ENCODE measurements at places on chromosomes 2 and 18.

DNA sequence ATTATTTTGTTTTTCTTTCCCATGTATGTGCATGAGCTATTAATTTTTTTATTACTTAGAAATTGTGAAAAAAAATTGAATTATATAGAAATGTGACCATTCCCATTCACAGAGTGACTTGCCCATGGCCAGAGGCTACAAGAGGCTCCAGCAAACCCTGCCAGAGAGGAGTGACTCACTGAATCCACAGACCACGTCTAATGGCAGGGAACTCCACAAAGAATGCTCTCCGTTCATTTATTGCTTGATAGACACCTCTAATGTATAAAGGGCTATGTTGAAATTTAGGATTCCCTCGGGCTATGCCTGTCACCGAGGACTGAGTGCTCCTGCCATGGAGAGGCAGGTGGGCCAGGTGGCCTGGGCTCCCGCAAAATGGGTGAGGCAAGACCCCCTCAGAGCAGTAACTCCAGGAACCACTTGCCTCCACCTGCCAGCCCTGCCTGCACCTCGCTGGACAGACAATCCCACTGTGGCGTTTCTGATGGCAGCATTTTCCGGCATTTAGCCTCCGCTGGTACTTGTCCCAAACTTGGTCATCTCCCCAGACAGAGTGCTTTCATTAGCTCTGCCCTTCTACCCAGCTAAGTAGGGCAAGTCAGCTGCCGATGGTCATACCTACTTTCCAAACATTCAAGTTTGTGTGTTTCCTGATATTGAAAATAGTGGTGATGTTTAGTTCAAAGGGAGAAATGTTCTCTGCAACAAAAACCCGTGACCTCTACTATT lies 200.3 kb downstream of the PRKCE start:
- peak; percentile 92 for DNase-seq

GRCh38 chr2:240435948-240436682 lies 652 bp downstream of the GPC1 start:
- no peak for DNase-seq

- no peak for DNase-seq
These were observed 598 bp upstream of the CEP68 start for GRCh38 chr2:65055422-65056214.

GRCh38 chr2:169093535-169093934 lies 24.2 kb downstream of the DHRS9 start:
- DNase-seq: no peak

DNA sequence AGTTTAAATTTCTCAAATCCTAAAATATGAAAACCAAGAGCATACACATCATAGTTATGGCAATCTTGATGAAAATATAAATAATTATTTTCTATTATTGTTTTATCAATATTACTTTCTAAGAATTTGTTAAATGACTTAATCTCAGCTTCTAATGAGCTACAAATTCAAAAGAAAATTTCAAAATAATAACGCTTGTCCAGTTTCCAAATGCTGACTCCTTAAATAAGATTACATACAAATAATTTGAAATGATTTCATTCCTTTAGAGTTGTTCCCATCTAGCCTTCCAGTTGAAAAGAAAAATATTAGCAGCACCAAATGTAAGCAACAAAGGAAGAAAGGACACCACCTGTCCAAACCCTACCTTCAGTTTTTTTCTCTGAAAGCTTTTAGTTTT lies 82.4 kb upstream of the COL5A2 start:
- DNase-seq: no peak

- DNase-seq: no peak
These were observed 11.4 kb upstream of the EPB41L5 start for GRCh38 chr2:120001471-120001870.

DNA sequence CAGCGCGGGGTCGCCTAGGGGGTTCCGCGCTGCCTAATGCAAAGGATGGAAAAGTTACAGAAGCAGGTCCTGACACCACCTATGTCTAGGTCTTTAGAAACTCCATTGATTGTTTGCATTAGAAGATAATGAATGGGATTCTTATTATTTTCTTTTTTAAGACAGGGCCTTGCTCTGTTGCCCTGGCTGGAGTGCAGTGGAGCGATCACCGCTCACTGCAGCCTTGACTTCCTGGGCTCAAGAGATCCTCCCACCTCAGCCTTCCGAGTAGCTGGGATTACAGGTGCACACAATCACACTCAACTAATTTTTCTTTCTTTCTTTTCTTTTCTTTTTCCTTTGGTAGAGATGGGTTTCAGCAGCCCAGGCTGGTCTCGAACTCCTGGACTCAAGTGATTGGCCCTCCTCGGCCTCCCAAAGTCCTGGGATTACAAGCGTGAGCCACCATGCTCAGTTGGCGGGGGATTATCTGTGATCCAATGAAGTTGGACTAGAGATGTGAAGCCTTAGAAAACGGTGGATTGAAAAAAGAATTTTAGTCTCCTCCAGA lies 761 bp upstream of the IDH1 start:
- DNase-seq: no peak

- DNase-seq: peak; percentile 40
These were observed 32.9 kb upstream of the CCDC93 start for GRCh38 chr2:118046634-118047210.

- no peak for DNase-seq
These were observed 15.7 kb upstream of the PER2 start for GRCh38 chr2:238304116-238304515.

GRCh38 chr2:19351899-19352697 lies 6.3 kb downstream of the OSR1 start:
- no peak for DNase-seq

GRCh38 chr2:144517866-144518747 lies 1.8 kb downstream of the ZEB2 start:
- DNase-seq: peak; percentile 37

- DNase-seq: peak; percentile 88
These were observed 58.2 kb downstream of the PMAIP1 start for GRCh38 chr18:59957957-59958356.

DNA sequence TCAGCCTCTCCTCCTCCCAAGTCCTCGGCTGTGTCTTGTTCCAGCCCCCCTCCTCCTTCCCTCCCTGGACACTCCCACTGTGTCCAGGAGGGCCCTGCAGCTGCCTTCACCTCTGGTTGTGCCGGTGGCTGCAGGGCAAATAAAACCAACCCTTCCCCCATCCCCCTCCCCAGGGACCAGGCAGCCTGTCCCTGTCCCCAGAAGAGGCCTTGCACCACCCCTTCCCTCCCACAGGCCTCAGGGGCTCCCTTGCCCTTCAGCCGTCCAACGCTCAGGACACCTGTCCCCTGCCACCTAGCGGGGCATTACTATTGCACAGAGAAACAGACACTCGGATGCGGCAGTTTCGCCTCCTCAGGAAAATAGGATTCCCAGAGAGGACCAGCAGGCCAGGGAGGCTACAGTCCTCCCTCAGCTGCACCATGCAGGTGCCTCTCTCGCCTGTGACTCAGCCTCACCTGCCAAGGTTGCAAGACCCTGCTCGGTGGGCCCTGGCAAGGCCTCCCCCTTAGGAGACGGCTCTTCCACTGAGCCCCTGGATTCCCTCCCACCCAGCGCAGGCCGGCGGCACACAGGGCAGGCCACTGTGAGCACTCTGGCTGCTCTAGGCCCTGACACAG lies 5.5 kb upstream of the GPC1 start:
- no peak for DNase-seq

- DNase-seq: peak; percentile 29
These were observed 27.2 kb upstream of the PDIA6 start for GRCh38 chr2:10839813-10840212.

DNA sequence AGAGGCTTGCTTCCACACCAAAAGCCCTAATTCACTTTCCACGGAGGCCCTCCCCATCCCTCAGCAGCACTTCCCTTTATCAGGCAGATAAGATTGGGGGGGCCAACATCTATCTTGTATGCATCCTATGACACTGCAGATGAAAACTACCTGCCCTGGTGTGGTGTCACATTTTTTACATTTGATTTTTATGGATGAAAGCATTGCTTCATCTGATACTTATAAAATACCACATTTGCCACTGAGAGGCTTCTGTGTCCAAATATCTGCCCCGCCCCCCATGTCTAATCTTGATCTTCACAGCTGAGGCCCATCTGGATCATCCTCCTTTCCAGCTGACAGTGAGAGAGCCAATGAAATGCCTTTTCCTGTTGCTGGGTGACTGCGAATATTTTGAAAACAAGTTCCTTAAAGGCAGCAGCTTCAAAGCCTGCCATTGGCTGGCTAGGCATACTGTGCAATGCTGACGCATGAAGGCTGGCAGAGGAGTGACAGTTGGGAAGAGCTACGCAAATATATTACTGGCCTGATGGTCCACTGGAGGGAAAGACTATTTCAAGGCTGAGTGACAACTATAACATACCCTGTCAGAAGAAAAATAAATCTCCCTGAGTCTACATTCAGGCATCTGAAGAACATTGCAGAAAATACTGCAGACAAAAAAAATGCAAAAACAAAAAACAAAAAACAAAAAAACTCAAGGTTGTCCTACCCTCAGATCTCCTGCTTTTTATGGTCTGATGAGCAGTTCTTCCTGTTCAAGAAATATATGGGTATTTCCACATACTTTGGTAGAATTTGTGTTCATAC lies 318.7 kb downstream of the PDE11A start:
- peak; percentile 91 for DNase-seq

DNA sequence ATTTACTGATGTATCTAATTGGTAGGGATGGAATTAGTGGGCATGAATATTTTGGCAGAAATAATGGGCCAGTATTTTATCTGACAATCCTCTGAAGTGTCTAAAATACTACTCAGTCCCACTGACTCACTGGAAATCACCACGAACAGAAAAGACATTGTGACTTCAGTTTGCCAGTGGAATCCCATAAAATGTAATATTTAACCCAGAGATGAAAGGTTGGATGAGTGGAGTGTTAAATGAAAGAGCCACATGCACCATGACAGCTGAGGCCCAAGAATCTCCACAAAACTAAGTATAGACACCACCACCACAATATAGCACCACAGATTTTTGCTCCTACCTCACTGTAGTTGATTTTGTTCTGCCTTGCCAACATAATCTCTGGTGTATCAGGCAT lies 103.9 kb downstream of the NEB start:
- DNase-seq: peak; percentile 15

GRCh38 chr2:59974051-59974766 lies 579.2 kb downstream of the BCL11A start:
- DNase-seq: no peak

DNA sequence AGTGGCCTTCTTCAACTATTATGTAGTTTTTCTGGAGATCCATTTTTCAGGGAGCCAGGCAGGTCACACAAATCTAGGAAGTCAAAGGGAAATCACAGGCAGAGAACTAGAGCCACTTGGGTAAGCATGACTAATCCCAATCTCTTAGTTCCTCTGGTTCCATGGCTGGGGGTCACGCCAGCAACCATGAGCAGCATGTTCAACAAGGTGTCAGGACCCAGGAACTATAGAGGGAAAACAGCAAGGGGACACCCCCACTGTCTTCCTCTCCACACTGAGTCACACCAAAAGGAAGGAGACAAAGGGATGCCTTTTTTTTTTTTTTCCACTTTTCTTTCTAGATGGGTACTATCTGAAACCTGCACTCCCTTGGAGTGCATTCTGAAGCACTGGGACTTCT lies 250.9 kb downstream of the OTX1 start:
- peak; percentile 3 for DNase-seq

- DNase-seq: no peak
These were observed 3.5 kb upstream of the CHRNG start for GRCh38 chr2:232535761-232536530.

DNA sequence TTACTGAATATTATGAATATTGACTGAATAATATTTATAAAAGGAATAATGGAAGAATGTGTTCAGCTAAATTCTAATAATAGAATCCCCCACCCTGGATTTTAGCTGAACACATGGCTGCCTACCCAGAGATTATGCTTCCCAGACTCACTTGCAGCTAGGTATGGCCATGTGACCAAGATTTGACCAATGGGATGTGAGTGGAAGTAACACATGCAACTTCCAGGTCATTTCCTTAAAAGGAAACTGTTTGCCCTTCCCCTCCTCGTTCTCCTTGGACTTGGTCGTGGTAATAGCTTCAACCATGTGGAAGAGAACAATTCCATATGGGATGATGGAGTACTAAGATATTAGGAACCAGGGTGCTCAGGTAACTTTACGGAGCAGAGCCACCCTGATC lies 47.8 kb downstream of the KIAA2012 start:
- DNase-seq: no peak

DNA sequence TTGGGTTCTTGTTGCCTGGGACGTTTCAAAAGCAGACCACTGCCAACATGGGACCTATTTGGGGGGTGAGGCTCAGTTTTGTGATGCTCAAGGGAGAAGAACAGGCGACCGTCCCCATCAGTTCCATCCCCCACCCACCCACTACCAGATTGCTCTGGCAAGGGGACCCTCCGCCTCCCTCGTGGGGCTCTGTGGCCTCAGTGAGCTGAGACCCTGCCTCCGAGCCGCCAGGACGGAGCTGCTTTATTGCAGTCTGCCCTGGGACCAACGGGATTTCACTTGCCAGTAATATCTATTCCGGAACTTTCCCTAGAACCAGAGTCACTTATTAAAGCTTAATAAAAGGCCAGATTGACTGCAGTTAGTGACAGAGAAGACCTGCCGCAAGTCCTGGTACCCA lies 146.3 kb downstream of the KLHL29 start:
- DNase-seq: no peak

DNA sequence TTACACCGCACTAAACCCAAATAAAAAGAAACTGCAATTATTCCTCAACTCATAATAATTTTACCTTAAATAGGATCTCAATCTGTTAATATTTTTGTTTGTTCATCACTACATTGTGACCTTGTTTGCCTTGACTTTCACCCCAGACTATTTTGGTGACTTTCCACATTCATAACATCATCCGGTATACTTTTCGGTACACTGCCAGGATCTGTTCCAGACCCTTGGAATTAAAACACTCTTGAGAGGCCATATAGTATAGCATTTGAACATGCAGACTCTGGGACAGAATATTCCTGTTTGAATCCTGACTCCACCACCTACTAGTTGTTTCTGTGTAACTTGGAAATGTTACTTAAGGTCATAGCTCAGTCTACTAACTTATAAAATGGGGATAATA lies 577.4 kb downstream of the METTL4 start:
- no peak for DNase-seq

DNA sequence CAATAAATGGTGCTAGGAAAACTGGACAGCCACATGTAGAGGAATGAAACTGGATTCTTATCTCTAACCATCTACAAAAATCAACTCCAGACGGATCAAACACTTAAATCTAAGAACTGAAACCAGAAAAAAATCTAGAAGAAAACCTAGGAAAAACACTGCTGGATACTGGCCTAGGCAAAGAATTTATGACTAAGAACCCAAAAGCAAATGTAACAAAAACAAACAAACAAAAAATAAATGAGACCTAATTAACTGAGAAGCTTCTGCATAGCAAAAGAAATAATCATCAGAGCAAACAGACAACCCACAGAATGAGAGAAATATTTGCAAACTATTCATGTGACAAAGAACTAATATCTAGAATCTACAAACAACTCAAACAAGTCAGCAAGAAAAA lies 314.0 kb upstream of the REV1 start:
- peak; percentile 21 for DNase-seq

DNA sequence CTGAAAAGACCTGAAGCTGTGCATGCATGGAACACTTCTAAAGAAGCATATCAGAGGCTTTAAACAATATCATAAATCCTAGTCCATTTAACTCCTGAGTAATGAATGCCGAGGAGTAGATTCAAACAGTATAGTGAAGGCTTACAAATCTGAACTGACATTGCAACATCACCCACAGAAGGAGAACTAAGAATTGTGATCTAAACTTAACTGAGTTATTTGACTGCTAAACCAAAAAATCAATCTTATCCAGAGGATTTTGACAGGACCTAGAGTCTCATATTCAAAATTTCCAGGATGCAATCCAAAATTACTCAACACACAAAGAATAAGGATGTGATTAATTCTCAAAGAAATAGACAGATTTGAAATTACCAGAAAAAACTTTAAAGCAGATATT lies 181.0 kb downstream of the SLC39A10 start:
- no peak for DNase-seq

- peak; percentile 37 for DNase-seq
These were observed 49.7 kb upstream of the ABCA12 start for GRCh38 chr2:215188078-215188477.

Data from RPMI7951 (cell line).